Chondrocyte (in vitro differentiated cells): ENCODE measurements at places on chromosomes 6 and 20. TPM values are rescaled to one million over a fixed set of nuclear protein-coding genes. Genes with fewer than 3 reads are reported as not detected.

GRCh38 chr6:49531774-49532569 is 18.5 kb upstream of the C6orf141 start:
- DNase-seq: no peak

Gene CST1
- not detected in 3 replicates for total RNA-seq

Gene DDO
- total RNA-seq: not detected in 3 replicates

DNA sequence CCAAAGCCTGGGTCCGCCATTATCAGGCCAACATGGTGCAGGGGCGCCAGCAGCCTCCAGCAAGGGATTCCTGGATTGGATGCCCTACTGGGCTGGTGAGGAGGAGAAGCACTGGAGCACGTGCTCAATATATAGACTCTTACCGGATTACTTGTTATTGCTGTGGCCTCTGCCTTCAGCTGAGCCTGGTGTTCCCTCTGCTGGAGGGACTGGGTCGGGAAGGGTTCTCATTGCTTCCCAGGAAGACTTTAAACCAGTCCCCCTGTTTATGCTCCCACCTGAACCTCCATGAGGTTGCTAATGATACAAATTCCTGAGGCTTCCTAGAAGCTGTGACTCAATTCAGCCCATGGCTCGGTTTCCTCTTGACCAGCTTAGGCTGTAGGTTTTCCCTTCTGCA is 186.7 kb upstream of the ARID1B start:
- DNase-seq: no peak

Gene HRH3
- not detected in 3 replicates for total RNA-seq
